ENCODE measurements at places on chromosomes 11 and 22.

- DNase-seq = no peak
Measured at GRCh38 chr11:126633330-126633729, 277.8 kb downstream of the ST3GAL4 start.

GRCh38 chr11:44617671-44618461 lies 52.4 kb downstream of the CD82 start:
- DNase-seq = no peak

DNA sequence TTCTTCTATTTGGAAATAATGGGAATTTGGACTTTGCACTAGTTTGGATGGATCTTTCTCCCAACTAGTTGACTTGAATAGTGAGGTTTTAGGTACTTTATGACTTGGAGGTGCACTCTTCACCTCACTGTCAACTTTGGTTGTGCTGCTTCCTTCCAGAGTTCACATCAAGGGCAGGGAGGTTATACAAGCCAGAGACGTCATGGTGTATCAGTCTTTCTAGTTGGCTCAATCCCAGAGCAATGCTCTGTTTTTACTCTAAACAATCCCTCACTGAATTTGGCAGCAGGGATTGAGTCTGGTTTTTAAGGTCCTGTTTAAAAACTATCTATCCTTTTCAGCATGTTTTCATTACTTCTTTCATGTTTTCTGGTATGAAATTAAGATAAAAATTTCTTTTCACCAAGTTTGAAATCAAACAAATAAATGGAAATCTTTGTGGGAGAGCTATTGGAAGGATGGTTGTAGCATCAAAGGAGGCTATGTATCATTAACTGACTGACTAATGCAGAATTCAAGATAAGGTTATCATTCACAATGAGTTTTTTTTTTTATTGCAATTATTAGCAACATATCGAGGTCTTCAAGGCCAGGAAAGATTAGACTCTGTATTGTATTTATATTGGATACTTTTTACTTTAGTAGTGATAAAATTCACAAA lies 28.0 kb upstream of the ZBED5 start:
- no peak for DNase-seq

DNA sequence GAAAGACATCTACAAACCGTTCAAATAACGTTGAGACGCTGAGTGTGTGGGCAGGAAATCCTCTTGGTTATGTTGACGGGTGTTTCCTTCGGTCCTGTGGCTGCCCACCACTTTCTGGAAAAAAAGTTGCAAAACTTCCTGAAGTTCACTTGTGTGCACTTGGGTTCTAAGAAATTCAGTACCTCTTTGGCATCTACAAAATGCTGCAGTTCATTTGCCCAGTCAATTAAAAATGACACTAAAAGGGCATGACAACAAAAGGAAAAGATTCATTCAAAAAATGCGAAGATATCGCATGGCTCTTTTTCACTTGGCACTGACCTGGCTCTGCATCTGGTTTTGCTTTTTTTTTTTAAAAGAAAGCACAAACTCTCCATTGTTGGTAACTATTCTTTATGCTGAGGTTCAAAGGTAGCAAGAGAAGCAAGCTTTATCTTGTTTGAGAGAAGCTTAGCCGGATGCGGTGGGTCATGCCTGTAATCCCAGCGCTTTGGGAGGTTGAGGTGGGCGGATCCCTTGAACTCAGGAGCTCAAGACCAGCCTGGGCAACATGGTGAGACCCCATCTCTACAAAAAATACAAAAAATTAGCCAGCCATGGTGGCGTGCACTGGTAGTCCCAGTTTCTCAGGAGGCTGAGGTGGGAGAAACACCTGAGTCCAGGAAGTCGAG lies 10.6 kb upstream of the XBP1 start:
- no peak for DNase-seq

- DNase-seq = peak; percentile 97
Measured at GRCh38 chr11:66082946-66083698, 13.1 kb downstream of the PACS1 start.

GRCh38 chr11:17952487-17952886 lies 60.4 kb downstream of the SERGEF start:
- DNase-seq = no peak

GRCh38 chr11:77609234-77609633 lies 19.5 kb downstream of the AQP11 start:
- no peak for DNase-seq

DNA sequence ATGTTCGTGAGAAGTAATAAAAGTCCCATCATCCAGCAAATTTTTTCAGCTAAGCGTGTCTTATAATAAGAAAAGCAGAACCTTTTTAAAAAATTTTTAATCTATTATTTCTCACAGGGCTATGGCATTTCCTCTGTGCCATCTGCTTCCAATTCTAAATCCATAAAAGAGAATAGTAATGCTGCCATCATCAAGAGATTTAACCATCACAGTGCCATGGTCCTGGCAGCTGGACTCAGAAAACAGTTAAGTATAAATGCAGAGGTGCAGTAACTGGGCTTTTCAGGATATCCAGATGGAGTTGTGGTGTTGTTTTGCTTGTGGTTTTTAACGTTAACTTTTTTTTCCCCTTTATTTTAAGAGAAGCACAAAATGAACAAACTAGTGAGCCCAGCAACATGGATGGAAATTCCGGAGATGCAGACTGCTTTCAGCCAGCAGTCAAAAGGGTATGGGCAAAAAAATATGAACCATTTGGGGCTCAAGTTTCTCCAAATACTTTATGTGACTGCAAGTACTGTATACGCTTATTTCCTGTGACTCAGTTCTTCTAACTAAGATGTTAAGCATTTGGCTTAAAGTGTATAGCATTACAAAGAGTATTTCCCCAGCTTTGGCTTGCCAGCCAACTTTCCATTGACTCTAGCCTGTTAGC lies 25.2 kb downstream of the GTF2H1 start:
- no peak for DNase-seq

DNA sequence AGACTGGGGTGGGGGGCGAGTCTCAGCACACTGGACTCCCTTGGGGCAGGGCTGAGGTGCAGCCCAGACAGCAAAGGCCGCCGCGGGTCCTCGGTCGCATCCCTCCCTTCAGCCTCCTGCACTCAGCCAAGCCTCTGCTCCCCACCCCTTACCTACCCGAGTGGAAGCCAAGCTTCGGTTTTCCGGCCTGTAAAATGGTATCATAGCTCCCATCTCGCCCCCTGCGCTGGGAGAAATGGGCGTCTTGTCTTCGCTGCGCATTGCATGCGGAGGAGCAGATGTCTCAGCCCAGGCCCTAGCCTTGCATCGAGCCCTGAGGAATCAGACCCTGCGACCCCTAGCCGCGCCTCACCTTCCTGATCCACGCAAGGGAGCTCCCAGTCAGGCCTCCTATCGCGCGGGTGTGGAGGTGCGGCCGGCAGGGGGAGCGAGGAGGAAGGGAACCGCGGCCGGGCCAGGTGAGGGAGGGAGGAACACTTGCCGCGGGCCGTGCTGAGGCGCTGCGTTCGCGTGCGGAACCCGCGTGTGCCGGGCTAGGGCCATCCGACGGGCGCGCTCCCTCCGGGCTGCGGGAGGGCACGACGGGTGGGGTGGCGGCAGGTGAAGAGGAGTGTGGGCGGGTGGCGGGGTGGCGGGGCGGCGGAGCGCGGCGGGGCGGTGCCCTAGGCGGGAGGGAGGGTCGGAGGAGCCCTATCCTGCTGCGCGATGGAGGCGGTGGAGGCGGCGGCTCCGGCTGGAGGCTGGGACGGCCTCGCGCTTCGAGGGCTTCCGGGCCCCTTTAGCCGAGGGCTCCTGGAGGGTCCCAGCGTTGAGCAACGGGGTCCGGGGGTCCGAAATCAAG lies 4.1 kb upstream of the TBX1 start:
- DNase-seq = peak; percentile 81

- no peak for DNase-seq
Measured at GRCh38 chr22:40853961-40854360, 2.5 kb downstream of the ST13 start.

DNA sequence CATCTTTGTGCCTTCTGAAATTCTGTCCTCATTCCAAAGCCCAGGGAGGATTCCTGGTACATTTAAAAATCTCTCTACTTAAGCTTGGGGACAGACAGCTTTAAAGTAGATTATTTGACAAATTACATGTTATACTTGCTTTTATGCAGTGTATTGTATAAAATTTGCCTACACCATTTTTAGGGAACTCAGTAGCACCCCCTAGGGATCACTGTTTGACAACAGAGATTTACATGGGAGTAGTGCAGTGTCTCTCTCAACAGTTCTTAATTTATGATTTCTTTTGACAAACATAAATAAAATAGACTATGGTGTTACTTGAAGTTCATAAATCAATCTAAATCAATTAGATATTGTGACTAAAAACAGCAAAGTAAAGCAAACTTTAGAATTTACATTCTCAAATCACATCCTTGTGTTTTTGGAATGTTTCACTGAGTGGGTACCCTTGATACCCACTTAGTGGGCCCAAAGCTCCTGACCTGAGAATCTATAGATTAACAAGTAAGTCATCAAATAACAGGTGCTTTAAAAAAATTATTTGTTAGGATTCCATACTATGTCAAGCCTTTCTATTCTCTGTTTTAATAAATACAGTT lies 428.8 kb downstream of the DYNC2H1 start:
- DNase-seq = peak; percentile 60

DNA sequence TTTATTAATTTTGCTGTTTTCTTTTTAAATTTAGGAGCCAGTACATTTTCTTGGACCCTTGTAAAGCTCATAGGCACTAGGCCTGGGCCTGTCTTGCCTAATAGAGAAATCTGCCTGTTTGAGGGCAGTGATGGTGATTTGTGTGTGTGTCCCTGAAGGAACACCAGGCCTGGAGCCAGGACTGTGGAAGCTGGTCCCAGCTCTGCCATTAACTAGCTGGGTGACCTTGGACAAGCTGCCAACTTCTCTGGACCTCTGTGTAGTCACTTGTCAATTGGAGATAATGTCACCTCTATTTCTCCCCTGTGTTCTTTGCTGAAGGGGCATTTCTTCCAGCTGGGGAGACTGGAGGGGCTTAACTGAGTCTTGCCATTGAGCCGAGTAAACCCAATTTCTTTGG lies 16.0 kb upstream of the FTH1 start:
- DNase-seq = no peak

- DNase-seq = no peak
Measured at GRCh38 chr22:18012531-18012930, 11.8 kb downstream of the MICAL3 start.

- DNase-seq = no peak
Measured at GRCh38 chr11:114614127-114614720, 18.6 kb upstream of the NXPE4 start.

DNA sequence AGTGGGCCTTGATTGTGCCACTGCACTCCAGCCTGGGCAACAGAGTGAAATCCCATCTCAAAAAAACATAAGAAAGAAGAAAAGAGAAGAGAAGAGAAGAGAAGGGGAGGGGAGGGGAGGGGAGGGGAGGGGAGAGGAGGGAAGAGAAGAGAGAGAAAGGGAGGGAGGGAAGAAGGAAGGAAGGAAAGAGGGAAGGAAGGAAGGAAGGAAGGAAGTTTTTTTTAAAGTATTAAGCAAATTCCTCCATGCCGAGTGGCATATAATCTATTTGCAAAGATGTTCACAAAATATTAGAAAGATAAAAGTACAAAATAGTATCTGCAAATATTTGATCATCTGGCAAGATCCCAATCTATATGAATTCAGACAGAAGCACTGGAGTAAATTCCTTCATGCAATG lies 10.5 kb upstream of the CFAP300 start:
- DNase-seq = no peak

GRCh38 chr22:29387921-29388758 lies at the start of gene AP1B1:
Gene AP1B1 (minus strand): TSS chr22:29388570. CDS start chr22:29367243, 21,327 bp downstream.
- peak; percentile 99 for DNase-seq

DNA sequence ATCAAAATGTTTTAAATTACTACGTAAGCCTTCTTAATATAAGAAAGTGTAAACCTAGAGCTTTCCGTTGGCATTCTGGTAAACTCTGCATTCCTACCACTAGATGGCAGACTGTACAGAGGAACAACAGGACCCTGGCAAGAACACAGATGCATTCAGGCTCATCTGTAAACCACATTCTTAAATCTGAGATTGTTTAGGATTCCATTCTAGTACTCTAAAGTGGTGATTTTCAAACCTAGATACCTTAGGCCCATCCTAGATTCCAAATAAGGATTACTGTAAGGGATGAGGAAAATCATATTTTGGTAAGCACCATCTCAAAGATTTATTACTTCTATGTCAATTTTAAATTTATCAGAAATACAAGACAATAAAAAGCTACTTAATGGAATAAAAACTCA lies 26.9 kb downstream of the PICALM start:
- peak; percentile 88 for DNase-seq

DNA sequence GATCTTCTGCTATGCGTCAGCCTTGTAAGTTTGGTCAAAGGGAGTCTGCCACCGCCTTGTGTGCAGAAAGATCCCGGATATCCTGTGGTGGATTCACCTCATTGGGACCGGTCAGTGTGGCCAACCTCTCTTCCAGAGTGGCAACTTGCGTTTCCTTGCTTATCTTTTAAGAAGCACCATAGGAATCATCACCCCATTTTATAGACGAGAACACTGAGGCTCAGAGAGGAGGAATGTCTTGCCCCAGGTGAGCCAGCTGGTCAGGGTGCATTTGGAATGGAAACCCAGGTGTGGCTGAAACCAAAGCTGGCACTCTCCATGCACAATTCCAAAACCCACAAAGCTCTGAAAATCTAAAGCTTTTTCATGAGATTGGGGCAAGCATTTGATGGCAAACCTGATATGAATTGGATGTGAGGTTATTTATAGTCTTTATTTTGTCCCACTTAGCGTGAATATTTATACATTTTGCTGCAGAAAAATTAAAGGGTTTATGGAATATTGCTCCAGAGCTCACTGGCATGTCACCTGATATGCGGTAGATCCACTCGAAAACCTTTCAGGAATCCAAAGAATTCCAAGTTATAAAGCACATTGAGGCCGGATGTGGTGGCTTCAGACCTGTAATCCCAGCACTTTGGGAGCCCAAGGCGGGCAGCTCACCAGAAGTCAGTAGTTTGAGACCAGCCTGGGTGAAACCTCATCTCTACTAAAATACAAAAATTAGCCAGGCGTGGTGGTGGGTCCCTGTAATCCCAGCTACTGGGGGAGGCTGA lies 12.1 kb upstream of the EIF3D start:
- no peak for DNase-seq

DNA sequence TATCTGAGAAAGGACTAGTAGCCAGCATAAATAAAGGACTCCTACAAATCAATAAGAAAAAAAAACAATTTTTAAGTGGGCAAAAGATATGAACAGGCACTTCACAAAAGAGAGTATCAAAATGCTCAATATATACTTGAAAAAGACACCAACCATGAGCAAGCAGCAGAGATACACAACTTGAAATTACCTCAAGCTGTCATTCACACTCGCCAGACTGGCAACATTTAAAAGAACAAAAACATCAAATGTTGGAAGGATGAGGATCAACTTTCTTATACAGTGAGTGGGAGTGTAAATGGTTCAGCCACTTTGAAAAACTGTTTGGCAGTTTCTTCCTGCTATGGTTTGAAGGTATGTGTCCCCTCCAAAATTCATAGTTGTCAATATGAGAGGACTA lies 23.9 kb upstream of the ELFN2 start:
- no peak for DNase-seq

DNA sequence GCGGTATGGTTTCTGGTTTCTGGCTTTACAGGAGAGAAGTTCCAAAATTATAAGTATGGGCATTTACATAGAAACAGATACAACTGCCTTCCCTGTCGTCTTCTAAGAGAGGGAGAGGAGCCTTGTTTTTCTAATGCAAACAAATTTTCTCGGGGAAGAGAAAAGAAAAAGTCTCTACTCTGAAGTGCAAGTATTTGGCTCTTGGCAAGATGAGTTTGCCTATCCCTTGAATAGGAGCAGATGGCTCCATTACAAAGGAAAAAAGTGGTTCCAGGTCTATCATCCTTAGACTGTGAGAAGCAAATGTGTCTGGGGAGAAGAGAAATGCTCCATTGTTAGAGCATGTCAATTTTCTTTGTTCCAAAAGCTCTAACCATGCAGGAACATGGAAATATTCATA lies 455.6 kb downstream of the BUD13 start:
- DNase-seq = no peak

- no peak for DNase-seq
Measured at GRCh38 chr11:62858201-62858600, 18.8 kb upstream of the WDR74 start.

Measured in NCI-H69 (cell line).